ENCODE measurements at places on chromosomes 7 and 10.

- DNase-seq: peak; percentile 76
Measured at GRCh38 chr7:33186192-33186591, 56.8 kb downstream of the BBS9 start.

DNA sequence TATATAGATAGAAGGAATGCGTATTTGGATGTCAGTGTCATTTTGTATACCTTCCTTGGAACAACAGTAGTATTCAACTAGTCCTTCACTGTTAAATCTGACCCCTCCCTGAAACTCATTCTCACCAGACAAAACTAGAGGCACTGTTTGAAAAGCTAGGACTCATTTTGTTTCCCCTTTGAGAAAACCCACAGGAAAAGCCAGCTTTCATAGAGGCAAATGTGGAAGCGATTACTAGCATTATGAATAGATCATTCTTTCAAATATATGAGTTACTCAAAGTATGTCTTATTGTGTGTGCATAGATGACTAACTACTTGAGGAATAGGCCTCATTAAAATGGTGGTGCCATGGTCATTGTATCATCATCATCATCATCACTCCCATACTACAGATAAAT lies 1.9 kb upstream of the ASB15 start:
- DNase-seq: no peak

- DNase-seq: no peak
Measured at GRCh38 chr10:61891906-61892585, 9.5 kb upstream of the ARID5B start.

GRCh38 chr7:143376396-143376795 lies 4.7 kb upstream of the ZYX start:
- no peak for DNase-seq

DNA sequence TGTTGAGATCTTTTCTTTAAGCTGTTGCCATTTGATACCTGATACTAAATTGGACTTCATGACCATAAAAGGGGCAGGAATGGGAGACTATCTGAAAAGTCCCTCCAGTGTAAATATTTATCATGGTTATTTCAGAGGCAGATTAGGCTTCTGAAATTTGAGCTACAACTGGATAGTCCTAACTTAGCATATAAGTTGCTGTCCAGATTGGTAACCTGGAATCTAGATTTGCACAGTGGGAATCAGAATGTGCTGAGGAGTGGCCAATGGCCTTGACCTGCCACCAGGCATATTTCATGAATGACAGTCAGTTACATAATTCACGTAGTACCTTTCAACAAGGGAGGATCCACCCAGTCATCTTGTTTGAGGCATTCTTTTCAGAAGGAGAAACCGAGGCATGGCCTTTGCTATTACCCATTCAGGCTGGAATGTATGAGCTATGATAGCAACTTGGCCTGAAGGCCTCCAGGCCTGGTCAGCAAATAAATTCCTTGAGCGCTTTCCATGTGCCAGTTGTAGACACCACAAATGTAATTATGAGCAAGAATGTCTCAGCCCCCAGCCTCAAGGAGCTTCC lies 80.0 kb downstream of the EEPD1 start:
- DNase-seq: peak; percentile 18

DNA sequence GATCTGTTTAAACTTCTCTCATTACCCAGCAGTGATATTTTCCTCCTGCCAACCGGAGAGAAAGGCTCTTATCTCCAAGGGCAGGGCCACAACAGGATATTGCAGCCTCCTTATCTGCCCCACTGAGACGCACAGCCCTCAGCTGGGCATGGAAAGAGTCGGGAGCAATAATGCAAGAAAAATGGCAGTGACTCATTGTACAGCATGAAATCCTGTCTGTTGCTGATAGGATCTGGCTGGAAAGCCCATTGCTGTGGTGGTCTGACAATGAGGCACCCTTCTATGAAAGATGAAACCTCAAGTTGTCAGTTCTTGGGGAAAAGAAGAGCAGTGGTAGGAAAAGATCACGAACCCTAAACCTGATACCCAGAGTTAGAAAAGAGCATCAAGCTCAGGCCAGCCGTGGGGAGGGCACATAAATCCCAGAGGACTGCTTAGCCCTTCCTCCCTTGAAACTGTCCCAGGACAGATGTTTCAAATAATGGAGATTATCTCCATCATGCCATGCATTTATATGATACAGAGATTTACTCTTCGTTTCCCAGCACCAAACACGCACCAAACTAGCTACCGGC lies 47.0 kb upstream of the FIGNL1 start:
- DNase-seq: peak; percentile 64

DNA sequence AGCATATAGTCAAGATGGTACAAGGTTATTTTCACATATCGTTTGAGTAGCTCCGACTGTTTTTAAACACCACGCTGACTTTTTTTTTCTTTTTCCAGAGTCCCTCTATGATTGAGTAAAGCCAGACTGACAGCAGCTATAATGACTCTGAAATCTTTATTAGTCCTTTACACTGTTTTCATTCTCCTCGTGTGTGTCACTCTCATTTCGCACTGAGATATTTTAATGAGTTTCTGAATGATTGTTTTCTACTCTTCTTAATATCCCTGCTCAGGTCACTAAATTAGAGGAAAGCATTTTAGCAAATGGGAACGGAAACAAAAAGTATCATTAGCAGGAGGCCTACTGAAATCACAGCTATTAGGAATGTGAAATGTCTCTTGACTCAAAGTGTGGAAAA lies 162.3 kb upstream of the MTPN start:
- DNase-seq: no peak

- no peak for DNase-seq
Measured at GRCh38 chr7:44471436-44471835, 19.0 kb downstream of the NUDCD3 start.

- no peak for DNase-seq
Measured at GRCh38 chr10:58991856-58992255, 184.6 kb upstream of the PHYHIPL start.

DNA sequence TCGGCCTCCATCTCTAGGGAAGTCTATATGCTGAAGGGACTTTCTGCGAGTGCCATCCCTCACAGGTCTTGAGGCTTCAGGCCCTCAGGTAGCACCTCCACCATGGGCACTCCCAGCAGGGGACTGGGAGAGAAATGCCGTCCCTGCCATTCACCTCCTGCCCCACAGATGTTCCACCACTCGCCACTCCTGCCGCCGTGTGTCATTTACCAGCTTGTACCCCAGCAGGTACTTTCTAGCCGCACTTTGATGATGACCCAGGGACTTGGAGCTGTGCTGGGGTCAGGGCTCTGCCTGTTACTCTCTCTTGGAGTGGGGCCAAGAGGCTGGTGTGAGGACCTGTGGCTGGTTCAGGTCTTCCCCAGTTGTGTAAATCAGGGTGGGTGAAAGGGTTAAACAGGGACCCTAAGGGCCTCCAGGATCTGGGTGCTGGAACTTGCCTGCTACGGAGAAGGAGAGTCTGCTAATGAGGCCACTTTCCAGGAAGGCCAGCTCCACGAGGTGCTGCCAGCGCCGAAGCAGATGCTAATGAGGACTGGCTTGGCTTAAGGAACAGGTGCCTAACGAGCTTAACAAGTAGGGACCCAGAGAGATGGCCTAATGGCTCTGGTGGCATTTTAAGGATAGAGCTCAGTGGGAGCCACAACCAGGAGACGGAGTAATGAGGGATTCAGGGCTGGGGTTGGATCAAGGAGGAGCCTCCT lies 32.4 kb downstream of the CRHR2 start:
- no peak for DNase-seq

DNA sequence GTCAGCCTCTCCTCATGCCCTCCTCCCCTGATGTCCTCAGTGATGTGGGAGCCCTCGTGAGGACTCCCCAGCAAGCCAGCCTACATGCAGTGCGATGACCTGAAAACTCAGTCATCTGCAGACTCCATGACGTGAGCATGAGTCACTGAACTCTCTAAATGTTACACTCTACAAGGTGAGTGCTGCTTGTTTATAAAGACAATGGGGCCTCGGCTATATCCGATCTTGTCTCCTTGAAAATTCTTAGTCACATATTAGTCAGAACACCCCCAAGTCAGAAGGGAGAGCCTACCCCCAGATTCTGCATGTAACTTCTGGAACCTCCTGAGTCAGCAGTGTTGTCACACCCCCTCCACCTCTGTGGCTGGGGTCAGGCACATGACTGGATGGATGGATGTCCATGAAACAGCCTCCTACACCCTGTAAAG lies 673.8 kb downstream of the INHBA start:
- peak; percentile 99 for DNase-seq

- DNase-seq: no peak
Measured at GRCh38 chr10:20760460-20760859, 136.7 kb downstream of the NEBL start.

- no peak for DNase-seq
Measured at GRCh38 chr10:109247814-109248213, 675.5 kb downstream of the XPNPEP1 start.

GRCh38 chr10:31803606-31804351 lies 124.9 kb downstream of the ARHGAP12 start:
- peak; percentile 49 for DNase-seq

DNA sequence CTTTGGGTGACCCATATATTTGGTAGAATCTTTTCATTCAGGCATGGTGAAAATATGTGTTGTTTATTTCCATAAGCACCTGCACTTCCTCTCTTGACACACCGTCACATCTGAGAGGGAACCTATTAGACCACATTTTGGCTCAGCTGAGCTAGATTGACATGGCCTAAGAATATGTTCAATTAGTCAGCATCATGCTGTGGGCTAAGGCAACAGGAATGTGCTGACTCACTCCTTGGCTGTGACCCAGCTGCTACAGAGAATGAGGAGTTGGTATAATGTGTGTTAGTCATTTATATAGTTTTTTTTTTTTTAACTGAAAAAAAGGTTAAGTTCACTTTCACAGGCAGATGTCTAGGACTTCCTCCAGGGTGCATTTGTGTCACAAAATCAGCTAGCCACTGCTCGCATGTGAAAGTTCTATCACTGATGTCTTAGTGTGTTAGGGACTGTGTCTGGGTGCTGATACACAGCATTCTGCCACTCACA lies 180.6 kb downstream of the SEMA3E start:
- peak; percentile 98 for DNase-seq

GRCh38 chr7:19709249-19709578 lies 377 bp upstream of the POLR1F start:
- DNase-seq: no peak

DNA sequence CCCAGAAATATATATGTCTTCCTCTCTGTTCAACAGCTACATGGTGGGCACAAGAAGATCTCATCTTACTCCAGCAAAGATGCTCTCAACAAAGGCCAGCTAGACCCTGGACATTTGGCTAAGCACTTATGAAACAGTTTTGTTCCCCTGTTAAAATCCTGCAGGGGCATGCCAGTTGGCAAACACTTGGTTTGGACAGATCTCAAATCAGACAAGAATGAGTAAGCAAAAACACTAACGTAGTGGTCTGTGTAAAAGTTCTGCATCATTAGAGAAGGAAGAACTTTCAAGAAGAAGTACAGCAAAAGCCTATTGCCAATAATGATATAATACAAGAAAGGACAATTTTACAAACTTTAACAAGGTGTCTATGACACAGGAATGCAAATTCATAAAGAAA lies 125.6 kb downstream of the CALN1 start:
- DNase-seq: no peak

DNA sequence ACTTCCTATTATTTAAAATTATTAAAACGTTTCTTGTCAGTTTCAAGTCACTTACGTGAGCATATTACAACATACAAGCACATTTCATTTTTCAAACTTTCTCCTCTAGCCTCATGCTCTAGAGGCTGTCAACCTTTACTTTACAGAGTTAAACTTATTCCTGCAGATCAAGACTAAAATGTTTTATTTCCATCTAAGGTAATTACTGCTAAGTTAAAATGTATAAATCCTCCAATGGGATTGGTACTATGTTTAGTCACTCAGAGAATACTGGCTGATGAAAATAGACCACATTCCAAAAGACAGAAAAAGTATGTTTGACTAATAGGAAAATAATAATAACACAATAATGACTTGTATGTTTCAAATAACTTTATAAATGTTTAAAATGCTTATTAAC lies 8.4 kb upstream of the TRDMT1 start:
- peak; percentile 55 for DNase-seq

- DNase-seq: no peak
Measured at GRCh38 chr7:126937171-126937570, 315.6 kb downstream of the GRM8 start.

DNA sequence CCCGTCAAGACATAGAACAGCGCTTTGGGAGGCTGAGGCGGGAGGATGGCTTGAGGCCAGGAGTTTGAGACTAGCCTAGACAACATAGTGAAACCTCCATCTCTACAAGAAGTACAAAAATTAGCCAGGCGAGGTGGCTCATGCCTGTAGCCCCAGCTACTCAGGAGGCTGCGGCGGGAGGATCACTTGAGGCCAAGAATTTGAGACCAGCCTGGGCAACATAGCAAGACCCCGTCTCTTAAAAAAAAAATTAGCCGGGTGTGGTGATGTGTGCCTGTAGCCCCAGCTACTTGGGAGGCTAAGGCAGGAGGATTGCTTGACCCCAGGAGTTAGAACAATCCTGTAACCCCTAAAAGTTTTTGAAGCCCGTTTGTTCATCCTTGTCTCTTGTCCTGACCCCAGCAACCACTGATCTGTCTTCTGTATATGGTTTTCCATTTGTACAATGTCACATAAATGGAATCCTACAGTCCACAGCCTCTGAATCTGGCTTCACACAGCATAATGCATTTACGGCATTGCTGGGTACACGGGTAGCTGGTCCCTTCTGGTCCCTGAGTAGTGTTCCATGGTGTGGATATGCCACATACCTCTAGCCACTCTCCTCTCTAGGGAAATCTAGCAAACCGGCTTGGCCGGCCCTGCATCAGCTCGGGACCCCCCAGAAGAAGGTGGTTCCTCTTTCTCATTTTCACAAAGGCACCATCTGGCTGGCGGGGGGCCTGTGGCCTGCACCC lies 8.4 kb downstream of the GTF2IRD1 start:
- no peak for DNase-seq

DNA sequence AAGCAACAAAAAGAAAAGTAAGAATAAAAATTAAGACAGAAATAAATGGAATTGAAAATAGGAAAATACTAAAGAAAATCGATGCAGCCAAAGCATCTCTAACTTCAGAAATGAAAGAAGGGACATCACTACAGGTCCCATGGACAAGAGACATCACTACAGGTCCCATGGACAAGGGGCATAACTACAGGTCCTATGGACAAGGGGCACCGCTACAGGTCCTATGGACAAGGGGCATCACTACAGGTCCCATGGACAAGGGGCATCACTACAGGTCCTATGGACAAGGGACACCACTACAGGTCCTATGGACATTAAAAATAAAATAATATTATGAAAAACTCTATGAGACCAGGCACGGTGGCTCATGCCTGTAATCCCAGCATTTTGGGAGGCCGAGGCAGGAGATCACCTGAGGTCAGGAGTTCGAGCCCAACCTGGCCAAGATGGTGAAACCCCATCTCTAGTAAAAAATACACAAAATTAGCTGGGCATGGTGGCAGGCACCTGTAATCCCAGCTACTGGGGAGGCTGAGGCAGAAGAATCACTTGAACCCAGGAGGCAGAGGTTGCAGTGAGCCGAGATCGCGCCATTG lies 101.0 kb upstream of the DNAAF5 start:
- no peak for DNase-seq

GRCh38 chr10:123633106-123633505 lies 33.0 kb upstream of the GPR26 start:
- no peak for DNase-seq
